Nephron progenitor cell (in vitro differentiated cells): ENCODE measurements at places on chromosomes 2 and 18.

DNA sequence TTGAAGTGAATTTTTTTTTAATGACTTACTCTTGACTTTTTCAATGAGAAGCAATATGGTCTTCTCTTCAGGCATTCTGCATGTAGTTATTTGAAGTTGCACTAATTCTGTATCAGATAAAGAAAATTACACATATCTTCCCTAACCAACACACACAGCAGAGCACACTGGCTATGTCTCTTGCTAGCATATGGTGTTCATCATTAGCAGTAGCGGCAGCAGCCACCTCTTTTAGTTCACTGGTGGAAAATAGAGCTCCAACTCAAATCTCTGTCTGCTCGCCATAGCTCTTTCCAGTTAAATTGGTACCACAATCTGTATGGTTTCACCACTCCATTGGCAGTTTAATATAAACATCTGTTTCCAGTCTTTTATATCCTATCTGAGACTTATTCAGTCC, 278.1 kb upstream of the ZEB2 start:
- DNase-seq: no peak

- DNase-seq: no peak
Measured at GRCh38 chr2:168749297-168749696, 53.1 kb upstream of the NOSTRIN start.

DNA sequence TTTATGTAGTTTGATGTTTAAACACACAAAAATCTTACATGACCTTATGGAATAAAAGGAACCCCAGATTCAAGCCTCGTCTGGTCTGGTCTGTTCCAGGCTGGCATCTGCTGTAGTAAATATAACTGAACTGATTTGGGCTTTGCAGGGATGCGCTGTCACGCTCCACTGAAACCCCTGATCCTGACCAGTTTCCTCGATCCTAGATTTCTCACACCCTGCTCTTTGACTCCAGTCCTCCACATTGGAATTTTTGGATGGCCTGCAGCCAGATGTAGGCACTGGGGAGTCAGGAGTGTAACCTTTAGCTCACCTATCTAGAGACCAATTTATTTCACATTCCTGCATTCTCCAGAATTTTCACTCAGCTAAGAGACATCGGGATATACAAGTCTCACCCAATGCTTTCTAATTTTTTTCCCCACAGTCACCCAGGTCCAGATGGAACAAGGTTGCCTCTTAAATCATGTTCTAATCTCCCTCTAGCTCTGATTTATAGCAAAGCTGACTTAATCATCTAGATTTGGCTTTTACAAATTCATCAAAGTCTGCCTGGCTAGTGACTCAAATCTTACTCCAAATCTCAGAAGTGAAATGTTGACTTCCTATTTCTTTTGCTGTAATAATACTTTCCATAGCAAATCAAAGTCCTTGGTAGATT, 219.6 kb downstream of the CD226 start:
- DNase-seq: no peak

GRCh38 chr2:215750763-215751162, 262.6 kb downstream of the MREG start:
- no peak for DNase-seq

DNA sequence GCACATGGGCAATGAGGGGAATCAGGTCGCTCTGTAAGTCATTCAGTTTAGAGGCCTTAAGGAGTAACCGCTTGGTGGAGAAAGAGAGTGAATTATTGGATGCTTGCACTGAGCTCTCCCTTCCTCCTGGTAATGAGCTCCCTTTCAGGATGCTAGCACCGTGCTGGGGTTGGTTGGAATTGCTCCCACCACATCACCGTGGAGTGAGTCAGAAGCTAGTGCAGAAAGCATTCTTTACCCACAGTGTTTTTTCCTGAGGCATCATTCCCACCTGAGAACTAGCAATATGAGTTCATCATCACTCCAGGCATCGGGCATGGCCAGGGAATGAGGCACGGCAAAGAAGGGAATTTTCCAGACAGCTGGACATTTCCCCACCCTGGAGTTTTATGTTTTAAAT, 57.6 kb downstream of the ITGB6 start:
- no peak for DNase-seq

DNA sequence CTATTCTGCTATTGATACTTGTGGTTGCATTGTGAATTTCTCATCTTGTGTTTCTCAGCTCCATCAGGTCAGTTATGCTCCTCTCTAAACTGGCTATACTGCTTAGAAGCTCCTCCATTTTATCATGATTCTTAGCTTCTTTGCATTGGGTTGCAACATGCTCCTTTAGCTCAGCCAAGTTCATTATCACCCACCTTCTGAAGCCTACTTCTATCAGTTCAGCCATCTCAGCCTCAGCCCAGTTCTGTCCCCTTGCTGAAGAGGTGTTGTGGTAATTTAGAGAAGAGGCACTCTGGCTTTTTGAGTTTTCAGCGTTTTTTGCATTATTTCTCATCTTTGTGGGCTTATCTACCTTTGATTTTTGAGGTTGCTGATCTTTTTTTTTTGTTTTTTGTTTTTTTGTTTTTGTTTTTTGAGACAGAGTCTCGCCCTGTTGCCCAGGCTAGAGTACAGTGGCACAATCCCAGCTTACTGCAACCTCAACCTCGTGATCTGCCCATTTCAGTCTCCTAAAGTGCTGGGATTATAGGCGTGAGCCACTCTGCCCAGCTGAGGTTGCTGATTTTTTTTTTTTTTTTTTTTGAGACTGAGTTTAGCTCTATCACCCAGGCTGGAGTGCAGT, 36.0 kb downstream of the ANKRD12 start:
- no peak for DNase-seq

GRCh38 chr18:79405019-79405780, 9.5 kb downstream of the NFATC1 start:
- no peak for DNase-seq

- no peak for DNase-seq
Measured at GRCh38 chr2:86225581-86225980, 26.3 kb downstream of the MRPL35 start.

GRCh38 chr2:219292616-219293015, 13.4 kb downstream of the DNAJB2 start:
- no peak for DNase-seq

GRCh38 chr2:229666811-229667210, 47.5 kb downstream of the DNER start:
- DNase-seq: no peak

- DNase-seq: no peak
Measured at GRCh38 chr2:22326250-22326649, 1058.7 kb upstream of the KLHL29 start.

DNA sequence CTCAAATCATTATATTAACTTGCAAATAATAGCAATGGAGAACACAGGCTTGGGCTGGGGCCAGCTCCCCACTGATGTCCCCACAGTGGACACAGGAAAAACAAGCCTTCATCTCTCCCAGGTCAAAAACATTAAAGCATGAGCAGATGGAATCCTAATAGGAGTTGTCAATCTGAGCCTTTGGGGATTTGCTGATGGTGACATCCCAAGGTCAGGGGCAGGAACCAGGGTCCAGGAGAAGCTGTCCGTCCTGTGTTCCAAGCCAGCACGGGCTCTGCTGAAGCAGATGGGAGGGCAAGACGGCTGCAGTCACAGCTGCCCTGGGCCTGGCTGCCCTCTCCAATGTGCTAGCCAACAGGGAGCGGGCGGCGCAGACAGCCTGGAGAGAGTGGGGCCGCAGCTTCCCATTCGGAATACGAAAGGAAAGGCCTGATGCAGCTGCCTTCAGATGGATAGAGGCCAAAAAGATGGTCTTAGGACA, 135.5 kb downstream of the NDUFA10 start:
- no peak for DNase-seq

DNA sequence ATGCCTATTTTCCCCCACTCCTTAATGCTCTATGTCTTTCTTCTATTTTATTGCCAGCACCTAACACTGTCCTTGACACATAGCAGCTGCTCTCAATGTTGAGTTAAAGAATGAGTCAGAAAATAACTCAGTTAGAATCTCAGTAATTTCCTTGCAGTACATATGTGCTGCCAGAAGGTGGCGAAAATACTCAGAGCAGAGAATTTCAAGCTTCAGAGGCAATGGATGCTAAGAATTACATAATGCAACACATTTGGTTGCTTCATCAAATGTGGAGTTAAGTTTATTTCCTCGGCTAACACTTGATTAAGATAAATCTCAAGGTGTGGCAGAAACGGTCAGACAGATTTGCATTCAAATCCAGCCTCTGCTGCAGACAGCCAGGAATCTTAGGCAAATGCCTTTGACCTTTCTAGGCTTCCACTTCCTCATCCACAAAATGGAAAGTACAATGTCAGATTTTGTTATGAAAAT, 105.6 kb downstream of the VSNL1 start:
- peak; percentile 53 for DNase-seq

GRCh38 chr2:47232738-47233415, 77.8 kb upstream of the STPG4 start:
- DNase-seq: no peak

GRCh38 chr2:189466656-189467055, 25.4 kb downstream of the WDR75 start:
- no peak for DNase-seq

DNA sequence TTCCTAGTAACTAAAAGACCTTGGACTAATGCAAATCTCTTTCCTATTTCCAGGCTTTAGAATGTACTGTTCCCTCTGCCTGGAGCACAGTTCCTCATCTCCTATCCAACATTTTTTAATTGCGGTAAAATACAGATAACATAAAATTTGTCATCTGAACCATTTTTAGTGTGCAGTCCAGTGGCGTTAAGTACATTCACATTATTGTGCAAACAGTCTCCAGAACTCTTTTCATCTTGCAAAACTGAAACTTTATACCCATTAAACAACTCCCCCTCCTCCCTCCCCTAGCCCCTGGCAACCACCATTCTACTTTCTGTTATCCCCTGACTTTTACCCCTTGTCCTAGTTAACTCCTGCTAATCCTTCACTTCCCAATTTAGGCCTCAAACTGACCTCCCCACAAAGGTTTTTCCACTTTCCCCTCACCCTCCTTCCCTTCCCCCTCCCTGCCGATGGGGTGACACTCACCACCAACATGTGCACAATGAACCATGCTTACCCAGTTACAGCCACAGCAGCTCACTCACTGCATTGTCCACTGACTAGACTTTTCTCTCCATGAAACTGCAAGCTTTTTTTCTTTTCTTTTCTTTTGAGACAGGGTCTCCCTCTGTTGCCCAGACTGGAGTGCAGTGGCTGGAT, 54.8 kb downstream of the KIAA2012 start:
- DNase-seq: no peak

DNA sequence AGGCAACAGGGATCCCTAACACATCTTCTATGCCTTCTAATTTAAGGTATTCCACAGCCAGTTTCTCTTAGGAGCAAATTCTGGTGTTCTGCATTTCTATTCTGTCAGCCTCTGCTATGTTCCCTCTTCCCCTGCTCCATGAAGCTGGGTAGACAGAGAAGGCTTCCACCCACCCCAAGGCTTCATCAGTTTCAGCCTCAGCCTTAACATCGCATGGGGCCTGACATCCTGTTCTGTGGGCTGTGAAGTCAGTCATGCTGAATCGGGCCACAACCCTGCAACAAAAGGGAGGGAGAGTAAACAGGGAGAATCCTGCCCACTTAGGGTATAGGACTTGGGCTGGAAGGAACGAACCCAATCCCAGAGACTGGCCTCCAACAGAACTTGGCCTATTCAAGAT, 70.6 kb upstream of the PPM1B start:
- DNase-seq: no peak

GRCh38 chr2:86821306-86821705, 30.6 kb upstream of the CD8A start:
- no peak for DNase-seq

DNA sequence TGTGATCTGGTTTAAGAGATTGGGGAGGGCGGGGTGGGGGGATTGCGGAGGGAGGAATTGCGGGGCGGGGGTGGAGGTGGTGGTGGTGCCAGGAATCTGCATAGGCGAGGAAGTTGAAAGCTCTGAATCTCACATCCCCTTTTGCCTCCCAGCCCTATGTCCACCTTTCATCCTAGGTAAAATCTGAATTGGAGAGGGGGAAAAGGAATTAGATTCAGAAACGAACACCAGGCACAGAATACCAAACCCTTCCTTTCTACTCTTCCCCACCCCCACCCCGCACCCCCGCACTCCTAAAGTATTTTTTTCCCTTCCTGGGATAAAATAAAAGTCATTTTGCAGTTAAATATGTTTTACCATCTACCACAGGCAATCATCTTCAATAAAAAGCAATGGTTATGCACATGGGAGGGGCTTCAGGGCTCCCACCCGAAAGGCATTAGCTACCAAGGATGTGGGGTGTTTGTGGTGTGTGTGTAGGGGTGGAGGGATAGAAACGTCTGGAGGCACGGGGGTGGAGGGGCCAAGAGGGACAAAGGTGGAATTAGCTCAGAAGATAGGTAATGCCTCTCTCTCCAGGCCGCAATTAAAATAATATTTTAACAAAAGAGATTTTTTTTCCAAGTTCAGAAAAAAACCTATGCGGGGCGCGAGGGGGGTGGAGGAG, 1.8 kb downstream of the IGFBP5 start:
- no peak for DNase-seq

DNA sequence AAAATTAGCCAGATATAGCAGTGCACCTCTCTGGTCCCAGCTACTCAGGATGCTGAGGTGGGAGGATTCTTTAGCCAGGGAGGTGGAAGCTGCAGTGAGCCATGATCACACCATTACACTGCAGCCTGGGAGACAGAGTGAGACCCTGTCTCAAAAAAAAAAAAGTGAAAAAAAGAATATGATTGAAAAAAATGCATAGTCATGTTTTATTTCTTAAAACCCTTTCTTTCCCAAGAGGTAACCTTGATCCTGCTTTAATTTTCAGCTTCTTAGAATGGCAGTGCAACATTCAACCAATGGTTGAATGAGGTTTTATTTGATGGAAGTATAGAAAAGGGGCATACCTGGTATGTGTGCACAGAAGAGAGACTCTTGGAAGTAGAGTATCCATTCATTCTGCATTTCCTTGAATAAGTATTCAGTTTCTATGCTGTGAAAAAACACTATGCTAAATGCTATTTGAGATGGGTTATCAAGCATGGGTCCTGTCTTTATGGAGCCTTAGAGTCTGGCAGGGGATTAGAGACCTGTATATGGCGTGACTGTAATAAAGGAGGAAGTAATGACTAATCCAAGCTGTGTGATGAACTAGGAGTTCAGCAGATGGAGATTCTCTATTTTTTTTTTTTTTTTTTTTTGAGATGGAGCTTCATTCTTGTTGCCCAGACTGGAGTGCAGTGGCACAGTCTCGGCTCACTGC, 146.3 kb downstream of the WDSUB1 start:
- no peak for DNase-seq

- no peak for DNase-seq
Measured at GRCh38 chr2:74424139-74424992, 2.8 kb downstream of the WDR54 start.

- DNase-seq: no peak
Measured at GRCh38 chr2:223923976-223924375, 21.2 kb downstream of the WDFY1 start.

GRCh38 chr2:9971105-9971818, 19.8 kb downstream of the GRHL1 start:
- no peak for DNase-seq

GRCh38 chr18:76471593-76471992, 23.4 kb downstream of the ZNF516 start:
- no peak for DNase-seq

GRCh38 chr2:239195318-239195871, 205.4 kb downstream of the HDAC4 start:
- DNase-seq: no peak

- peak; percentile 35 for DNase-seq
Measured at GRCh38 chr2:169360984-169361705, 1.2 kb downstream of the LRP2 start.
